ENCODE measurements at places on chromosomes 11 and 22. TPM values are rescaled to one million over a fixed set of nuclear protein-coding genes. Genes with fewer than 3 reads are reported as not detected.
A peak's percentile ranks its signal among the peaks of the same experiment; 100 is the strongest.

- DNase-seq = no peak
- H3K4me1 ChIP-seq = peaks cover 2% of the 10 kb centered on the region
- H3K27ac ChIP-seq = no peak overlapping the region
- H3K36me3 ChIP-seq = no peaks in the 10 kb centered on the region
- no peak overlapping the region for H3K4me3 ChIP-seq
These were observed 57.6 kb downstream of the TNRC6B start for GRCh38 chr22:40235308-40235707.

- no peak overlapping the region for H3K4me3 ChIP-seq
- H3K27ac ChIP-seq = no peak overlapping the region
- no peaks in the 10 kb centered on the region for H3K4me1 ChIP-seq
- DNase-seq = no peak
- H3K27me3 ChIP-seq = no peaks in the 10 kb centered on the region
These were observed 7.9 kb downstream of the ADORA2A start for GRCh38 chr22:24435323-24435645.

DNA sequence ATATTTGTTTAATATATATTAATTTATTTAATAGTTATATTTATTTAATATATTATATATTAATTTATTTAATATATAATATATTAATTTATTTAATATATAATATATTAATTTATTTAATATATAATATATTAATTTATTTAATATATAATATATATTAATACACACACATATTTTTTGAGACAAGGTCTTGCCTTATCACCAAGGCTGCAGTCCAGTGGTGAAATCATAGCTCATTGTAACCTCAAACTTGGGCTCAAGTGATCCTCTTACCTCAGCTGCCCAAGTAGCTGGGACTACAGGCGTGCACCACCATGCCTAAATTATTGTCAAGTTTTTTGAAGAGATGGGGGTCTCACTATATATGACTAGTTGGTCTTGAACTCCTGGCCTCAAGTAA is 51.4 kb upstream of the DDI1 start:
- no peak for DNase-seq
- H3K4me1 ChIP-seq = peaks cover 1% of the 10 kb centered on the region
- H3K4me3 ChIP-seq = no peak overlapping the region
- H3K36me3 ChIP-seq = no peaks in the 10 kb centered on the region

DNA sequence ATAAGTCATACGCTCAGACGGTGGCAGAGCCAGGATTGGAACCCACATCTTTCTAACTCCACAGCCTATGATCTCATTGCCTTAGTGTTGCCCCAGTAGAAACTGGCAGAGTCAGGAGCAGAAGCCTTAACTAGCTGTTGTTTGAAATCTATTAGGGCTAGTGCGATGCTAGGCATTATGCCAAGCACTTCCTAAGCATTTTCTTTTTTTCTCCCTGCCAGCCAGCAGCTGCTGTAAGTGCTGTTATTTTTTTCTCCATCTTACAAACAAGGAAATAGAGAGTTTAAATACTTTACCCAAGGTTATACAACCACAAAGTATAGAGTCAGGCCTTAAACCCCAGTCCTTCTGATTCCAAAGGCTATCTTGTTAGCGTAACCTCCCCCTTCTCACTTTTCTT is 161.0 kb upstream of the SORL1-AS1 start:
- H3K4me3 ChIP-seq = no peak overlapping the region
- DNase-seq = no peak
- no peaks in the 10 kb centered on the region for H3K27me3 ChIP-seq
- H3K36me3 ChIP-seq = peaks cover 3% of the 10 kb centered on the region
- H3K4me1 ChIP-seq = no peaks in the 10 kb centered on the region
- H3K27ac ChIP-seq = no peak overlapping the region

GRCh38 chr22:44931077-44931540 is 78.7 kb downstream of the PHF21B start:
- no peaks in the 10 kb centered on the region for H3K27me3 ChIP-seq
- no peaks in the 10 kb centered on the region for H3K4me1 ChIP-seq
- H3K27ac ChIP-seq = no peak overlapping the region
- DNase-seq = peak; percentile 74
- no peaks in the 10 kb centered on the region for H3K36me3 ChIP-seq

DNA sequence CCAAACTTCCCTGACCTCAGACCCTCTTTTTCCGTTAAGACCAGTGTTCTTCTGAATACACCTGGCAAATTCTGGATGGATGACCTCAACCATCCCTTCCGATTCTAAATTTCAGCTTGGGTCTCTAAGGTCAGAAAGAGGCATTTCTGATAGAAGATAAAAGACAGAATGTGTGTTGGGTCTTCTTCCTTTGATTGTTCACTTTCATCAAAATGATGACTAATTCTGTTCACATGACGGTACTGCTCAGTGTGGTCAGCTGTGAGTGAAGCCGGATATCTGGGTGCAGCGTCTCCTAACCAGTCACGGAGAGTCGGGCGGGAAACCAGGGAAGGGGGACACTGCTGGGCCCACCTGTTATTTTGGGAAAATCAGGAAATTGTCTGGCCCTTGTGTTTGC is 151.6 kb upstream of the NAV2 start:
- H3K27ac ChIP-seq = no peak overlapping the region
- H3K4me3 ChIP-seq = no peak overlapping the region
- H3K27me3 ChIP-seq = no peaks in the 10 kb centered on the region
- DNase-seq = no peak
- no peaks in the 10 kb centered on the region for H3K4me1 ChIP-seq

GRCh38 chr11:46343520-46343919 is 3.7 kb upstream of the DGKZ start:
- no peak overlapping the region for H3K4me3 ChIP-seq
- no peaks in the 10 kb centered on the region for H3K27me3 ChIP-seq
- no peaks in the 10 kb centered on the region for H3K4me1 ChIP-seq
- DNase-seq = no peak
- H3K36me3 ChIP-seq = no peaks in the 10 kb centered on the region

- peaks cover 6% of the 10 kb centered on the region for H3K36me3 ChIP-seq
- H3K4me1 ChIP-seq = no peaks in the 10 kb centered on the region
- H3K4me3 ChIP-seq = no peak overlapping the region
- H3K27me3 ChIP-seq = no peaks in the 10 kb centered on the region
- no peak for DNase-seq
These were observed 32.5 kb downstream of the CYB5R2 start for GRCh38 chr11:7640816-7641215.

GRCh38 chr11:94800414-94800813 is 32.3 kb downstream of the AMOTL1 start:
- H3K27me3 ChIP-seq = no peaks in the 10 kb centered on the region
- peak overlapping the region; percentile 71 for H3K27ac ChIP-seq
- peak; percentile 54 for DNase-seq
- H3K36me3 ChIP-seq = no peaks in the 10 kb centered on the region
- peaks cover 5% of the 10 kb centered on the region for H3K4me1 ChIP-seq

GRCh38 chr22:31291481-31292235 is 630 bp downstream of the PIK3IP1 start:
- peak overlapping the region; percentile 73 for H3K4me3 ChIP-seq
- no peaks in the 10 kb centered on the region for H3K27me3 ChIP-seq
- no peaks in the 10 kb centered on the region for H3K36me3 ChIP-seq
- H3K4me1 ChIP-seq = no peaks in the 10 kb centered on the region
- peak overlapping the region; percentile 29 for H3K27ac ChIP-seq
- DNase-seq = no peak

- DNase-seq = no peak
- no peak overlapping the region for H3K27ac ChIP-seq
- no peaks in the 10 kb centered on the region for H3K27me3 ChIP-seq
- no peaks in the 10 kb centered on the region for H3K36me3 ChIP-seq
- H3K4me1 ChIP-seq = no peaks in the 10 kb centered on the region
These were observed 102.8 kb downstream of the GGTLC2 start for GRCh38 chr22:22746963-22747933.

DNA sequence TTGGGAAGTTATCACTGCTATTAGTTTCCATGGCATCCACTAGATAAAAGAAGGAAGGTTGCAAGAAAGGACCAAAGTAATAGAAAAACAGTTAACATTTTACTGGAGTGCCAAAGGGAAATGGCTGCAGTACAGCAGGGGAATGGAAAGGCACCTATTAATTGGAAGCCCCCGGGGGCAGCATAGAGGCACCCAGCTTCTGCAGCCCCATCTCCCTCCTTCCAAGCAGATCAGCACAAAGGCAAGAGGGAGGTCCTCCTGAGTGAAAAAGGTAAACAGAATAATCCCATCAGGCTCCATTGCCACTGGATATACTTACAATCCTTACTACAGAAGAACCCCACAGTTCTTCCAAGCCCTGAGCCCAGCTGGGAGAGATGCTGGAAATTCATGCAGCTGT is 887.1 kb downstream of the DLG2 start:
- no peak for DNase-seq
- no peak overlapping the region for H3K4me3 ChIP-seq
- H3K27me3 ChIP-seq = no peaks in the 10 kb centered on the region

DNA sequence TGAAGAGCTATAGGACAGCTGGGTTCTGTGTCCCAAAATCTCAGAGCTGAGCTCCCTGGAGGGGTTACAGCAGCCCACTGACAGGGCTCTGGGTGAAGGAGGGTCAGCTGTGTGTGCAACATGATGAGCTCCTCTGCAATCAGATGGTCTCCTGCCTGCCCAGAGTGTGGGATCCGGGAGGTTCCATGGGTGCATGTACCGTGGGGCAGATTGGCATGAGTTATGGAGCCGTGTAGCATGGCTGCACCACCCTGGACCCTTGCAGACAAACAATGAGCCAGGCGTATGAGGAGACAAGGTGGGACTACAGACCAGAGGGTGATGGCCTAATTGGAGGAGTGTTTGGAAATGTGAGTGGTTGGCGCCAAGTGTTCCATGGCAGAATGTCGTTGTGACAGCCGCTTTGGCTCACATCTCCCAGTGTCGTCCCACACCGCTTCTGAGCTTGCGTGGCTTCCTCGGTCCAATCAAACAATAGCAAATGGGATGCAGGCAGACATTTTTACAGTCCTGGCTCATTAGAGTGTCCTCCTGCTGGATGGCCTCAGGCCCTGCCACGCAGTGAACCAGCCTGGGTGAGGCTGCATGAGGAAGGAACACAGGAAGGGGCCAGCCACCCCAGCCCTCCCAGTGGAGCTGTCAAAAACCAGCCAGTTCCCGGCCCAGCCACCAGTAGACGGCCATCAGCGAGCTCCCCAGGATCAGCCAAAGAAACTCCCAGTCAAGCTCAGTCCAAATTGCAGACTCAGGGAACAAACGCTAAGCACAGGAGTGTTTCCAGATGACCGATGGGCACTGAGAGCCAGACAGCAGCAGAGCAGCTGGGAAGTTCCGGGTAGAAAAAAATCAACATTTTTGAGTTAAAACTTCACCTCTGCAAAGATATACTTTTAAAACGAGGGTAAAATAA is 1066.9 kb downstream of the BRD1 start:
- H3K27me3 ChIP-seq = no peaks in the 10 kb centered on the region
- no peaks in the 10 kb centered on the region for H3K36me3 ChIP-seq
- DNase-seq = peak; percentile 41
- no peak overlapping the region for H3K27ac ChIP-seq
- no peak overlapping the region for H3K4me3 ChIP-seq

DNA sequence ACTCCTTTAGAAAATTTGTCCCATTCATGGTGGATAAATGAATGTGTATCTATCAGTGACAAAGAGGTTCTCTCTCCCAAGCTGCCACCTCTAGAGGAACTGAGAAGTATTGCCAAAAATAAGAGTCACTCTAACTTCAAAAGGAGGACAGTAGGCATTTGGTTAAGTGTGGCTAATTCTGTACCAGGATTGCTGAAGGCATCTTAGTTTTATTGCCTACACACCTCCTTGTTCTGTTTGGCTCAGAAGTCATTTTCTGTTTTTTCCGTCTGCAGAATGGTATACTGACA is 189.0 kb upstream of the MPPED2 start:
- H3K27me3 ChIP-seq = no peaks in the 10 kb centered on the region
- H3K4me1 ChIP-seq = peaks cover 2% of the 10 kb centered on the region
- no peaks in the 10 kb centered on the region for H3K36me3 ChIP-seq
- no peak for DNase-seq
- H3K27ac ChIP-seq = no peak overlapping the region

DNA sequence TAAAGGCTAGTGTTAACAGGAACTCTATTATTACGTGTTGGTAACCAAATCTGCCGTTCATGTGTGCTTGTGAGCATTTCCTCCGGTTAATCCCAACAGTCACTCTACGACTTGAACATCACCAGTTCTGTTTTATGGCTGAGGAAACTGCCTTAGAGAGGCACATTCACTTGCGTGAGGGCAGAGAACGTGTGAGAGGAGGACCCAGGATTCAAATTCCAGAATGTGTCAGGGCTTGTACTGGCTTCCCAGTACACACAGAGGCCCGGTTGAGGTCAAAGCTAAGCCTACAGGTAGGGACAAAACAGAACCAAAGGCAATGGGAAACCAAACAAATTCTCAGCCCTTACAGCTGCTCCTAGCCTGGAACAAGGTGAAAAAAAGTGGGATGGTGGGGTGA is 66.9 kb upstream of the TENM4 start:
- no peaks in the 10 kb centered on the region for H3K4me1 ChIP-seq
- no peaks in the 10 kb centered on the region for H3K27me3 ChIP-seq
- H3K4me3 ChIP-seq = no peak overlapping the region

SLC37A2 gene
- total RNA-seq = 11.8 TPM

- no peak overlapping the region for H3K4me3 ChIP-seq
- DNase-seq = no peak
- no peaks in the 10 kb centered on the region for H3K27me3 ChIP-seq
- no peak overlapping the region for H3K27ac ChIP-seq
- H3K4me1 ChIP-seq = no peaks in the 10 kb centered on the region
- H3K36me3 ChIP-seq = no peaks in the 10 kb centered on the region
These were observed 34.5 kb downstream of the WT1 start for GRCh38 chr11:32400670-32401369.

DNA sequence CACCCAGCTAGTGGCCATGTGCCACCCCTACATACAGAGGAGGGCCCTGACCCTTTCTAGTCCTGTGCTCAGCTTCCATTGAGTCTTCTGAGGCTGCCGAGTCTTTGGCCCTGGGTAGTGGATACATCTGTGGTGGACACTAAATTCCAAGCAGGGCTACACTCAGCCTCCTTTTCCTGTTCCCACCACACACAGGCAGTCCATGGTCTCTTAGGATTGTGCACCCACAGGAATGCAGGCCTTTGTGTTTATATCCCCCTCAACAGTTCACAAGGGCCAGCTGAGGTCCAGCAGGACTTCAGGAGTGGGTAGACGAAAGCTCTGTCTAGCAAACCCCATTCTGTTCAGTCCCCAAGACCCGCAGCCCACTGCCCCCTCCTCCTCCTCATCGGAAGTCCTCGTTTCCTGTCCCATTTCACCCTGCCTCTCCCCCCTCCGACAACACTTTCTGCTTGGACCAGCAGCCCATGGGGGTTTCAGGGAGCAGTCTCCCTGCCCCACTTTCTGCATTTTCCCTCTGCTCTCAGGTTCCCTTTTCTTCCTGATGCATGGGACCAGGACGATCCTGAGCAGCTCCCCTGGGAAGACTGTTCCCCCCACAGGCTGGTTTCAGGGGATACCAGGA is 91.8 kb downstream of the SWAP70 start:
- H3K4me1 ChIP-seq = no peaks in the 10 kb centered on the region
- no peak for DNase-seq
- no peaks in the 10 kb centered on the region for H3K27me3 ChIP-seq
- H3K4me3 ChIP-seq = no peak overlapping the region
- H3K36me3 ChIP-seq = peaks cover 2% of the 10 kb centered on the region
- H3K27ac ChIP-seq = peak overlapping the region; percentile 5

Measured in aorta (tissue), 5 donors.